ENCODE measurements at places on chromosomes 1 and 21.

- no peak for DNase-seq
Measured at GRCh38 chr1:184145083-184145482, 93.6 kb downstream of the TSEN15 start.

DNA sequence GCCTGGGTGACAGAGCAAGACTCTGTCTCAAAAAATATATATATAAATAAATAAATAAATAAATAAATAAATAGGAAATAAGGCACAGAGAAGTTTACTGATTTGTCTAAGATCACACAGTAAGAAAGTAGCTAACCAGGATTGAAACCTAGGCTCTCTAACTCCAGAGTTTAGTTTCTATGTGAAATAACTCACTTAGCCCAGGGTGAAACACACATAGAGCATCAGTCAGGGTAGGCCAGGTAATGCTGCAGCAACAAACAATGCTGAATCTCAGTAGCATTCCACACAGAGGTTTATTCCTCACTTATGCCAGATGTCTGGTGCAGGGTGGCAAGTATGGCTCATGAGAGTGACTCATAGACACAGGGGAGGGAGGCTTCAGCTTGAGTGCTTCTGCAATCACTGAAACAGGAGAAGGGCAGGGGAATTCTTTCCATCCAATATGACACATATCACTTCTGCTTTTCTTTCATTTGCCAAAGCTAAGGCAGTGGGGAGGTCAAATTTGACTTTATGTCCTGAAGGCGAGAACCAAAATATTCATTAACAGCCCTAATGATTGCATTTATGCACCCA lies 37.1 kb upstream of the KANK4 start:
- DNase-seq, result no peak

DNA sequence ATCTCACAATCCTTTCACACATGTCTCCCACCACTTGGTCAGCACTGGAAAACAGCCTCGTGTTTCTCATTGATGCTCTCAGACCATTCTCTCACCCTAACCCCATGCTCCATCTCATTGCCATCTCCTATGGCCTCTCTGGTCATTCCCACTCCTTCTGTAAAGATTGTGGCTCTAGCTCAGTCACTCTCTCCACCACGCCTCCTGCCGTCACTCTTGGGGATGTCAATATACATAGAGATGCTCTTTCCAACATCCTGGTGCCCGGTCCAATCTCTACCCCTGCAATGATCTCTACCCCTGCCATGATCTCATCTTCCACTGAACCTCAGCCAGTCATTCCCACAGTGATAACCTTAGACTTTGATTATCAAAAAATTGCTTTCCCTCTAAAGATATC lies 90.1 kb downstream of the NTPCR start:
- no peak for DNase-seq

- DNase-seq, result no peak
Measured at GRCh38 chr1:78501203-78501602, 10.4 kb downstream of the PTGFR start.

All from GM18507 (cell line).